ENCODE measurements at places on chromosomes 2 and 18.

DNA sequence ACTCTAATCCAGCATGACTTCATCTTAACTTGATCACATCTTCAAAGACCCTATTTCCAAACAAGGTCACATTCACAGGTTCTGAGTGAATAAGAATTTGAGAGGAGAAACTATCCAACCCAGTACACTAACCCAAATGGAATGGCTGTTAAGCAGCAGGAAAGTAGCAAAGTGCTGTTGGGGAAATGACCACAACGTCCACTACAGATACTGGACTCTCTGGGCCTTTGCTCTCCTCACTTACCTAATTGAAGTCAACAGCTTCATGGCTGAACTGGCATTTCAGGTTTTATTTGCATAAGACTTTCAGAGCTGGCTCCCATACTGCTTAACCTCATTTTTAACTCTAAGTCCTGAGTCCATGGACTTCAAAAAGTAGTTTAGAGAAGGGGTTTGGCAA, 38.0 kb upstream of the ACVR2A start:
- no peak for DNase-seq

- no peak for DNase-seq
Observed at GRCh38 chr2:98806236-98806697, 75.3 kb upstream of the MGAT4A start.

- peak; percentile 84 for DNase-seq
Observed at GRCh38 chr2:237700512-237701032, 73.2 kb downstream of the LRRFIP1 start.

DNA sequence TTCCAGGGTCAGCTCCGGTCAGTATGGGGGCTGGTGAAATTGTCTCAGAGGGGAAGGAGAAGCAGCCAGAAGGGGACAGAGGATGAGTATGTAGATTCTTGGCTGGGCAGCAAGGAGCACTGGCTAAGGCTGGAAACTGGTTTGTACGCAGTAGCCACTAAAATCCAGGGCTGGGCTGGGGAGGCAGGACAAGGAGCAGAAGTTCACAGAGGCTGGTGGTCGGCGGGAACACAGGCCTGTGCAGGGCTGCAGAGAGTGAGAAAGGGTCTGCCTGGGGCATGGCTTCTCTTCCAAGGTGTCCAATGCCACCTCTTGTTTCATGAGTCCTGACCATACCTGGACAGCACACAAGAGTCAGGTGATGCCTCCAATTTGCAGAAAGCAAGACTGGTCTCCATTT, 94.4 kb upstream of the HDAC4 start:
- no peak for DNase-seq

GRCh38 chr2:72394541-72395070, 246.9 kb upstream of the CYP26B1 start:
- DNase-seq: no peak

DNA sequence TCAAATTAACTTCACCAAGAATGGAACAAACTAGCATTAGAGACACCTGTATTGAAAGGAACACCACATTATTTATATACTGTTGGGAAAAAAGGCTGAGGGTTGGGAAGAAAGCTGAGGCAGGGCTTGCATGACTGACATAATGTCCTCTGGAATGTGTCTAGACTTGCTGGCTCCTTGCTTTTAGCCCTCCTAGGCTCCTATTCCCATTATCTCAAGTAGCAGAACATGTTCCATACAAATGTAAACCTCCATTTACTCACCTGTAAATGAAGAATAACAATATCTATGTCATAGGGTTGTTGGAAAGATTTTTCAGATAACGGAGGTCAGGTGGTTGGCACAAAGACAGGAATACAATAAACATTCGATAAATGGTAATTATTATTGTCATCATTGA, 976 bp upstream of the ACADL start:
- no peak for DNase-seq

DNA sequence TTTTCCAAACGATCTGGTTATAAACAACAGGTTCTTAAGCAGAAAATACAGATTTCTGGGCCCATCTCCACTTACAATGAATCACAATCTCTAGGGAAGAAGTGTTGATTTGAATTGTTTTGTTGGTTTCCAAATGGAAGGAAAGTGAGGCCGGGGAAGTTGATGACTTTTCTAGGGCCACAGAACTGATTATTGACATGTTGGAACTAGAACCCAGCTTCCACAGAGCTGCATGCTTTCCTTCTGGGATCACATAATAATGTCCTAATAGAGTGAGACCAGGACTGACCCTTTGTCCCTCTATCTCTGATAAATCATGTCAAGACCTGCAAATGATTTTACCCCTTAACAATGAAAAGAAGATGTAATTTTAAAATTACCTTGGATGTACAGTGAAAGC, 332.2 kb downstream of the OSR1 start:
- no peak for DNase-seq

GRCh38 chr2:215031321-215031720, 107.1 kb downstream of the ABCA12 start:
- DNase-seq: no peak

GRCh38 chr2:237479747-237480146, 7.3 kb upstream of the MLPH start:
- no peak for DNase-seq

DNA sequence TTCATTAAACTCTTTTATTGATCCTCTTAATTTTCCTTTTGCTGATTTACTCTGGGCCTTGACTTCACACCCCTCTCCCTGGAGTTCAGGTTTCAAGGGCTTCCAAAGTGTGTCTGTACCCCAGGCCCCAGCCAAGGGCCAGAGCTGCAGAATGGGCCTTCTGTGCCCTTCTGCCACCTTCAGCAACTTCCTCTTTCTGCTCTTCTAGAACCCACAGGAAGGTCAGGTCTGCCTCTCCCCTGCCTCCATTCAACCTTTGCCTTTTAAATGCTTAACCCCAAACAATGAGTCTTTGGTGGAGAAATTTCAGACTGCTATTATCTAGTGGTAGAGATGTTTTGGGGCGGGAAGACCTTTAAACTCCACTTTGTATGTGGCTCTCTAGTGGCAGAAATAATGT, 63.1 kb downstream of the TSN start:
- DNase-seq: no peak

GRCh38 chr2:42941633-42942176, 149.3 kb upstream of the HAAO start:
- no peak for DNase-seq

- no peak for DNase-seq
Observed at GRCh38 chr18:27120246-27120645, 64.9 kb downstream of the CHST9 start.

DNA sequence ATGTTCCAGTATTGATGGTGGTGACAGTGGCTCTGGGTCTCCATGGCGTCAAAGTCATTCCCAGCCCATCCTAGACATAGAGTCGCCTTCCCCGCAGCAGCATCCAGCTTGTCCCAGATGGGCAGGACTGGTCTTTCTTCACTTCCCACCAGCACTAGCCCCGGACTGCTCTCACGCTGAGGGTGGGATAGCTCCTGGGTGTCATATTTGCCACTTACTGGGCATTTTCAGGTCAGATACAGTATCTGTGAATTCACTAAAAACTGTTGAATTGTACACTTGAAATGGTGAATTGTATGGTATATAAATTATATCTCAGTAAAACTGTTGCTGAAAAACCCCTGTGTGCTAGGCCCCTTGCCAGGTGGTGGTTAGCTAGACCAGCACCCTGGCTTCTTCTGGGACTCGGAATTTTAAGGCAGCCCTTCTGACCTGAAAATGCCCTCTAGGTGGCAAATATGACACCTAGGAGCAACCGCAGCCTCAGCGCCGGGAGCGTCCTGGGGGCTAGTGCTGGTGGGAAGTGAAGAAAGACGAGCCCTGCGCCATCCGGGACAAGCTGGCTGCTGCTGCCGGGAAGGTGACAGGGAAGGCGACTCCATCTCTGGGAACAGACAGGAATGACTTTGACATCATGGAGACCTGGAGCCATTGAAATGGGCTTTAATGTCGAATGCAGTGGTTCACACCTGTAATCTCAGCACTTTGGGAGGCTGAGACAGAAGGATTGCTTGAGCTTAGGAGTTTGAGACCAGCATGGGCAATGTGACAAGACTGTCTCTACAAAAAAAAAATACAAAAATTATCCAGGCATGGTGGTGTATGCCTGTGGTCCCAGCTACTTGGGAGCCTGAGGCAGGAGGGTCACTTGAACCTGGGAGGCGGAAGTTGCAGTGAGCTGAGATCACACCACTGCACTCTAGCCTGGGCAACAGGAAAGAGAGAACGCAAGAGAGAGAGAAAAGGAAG, 56.2 kb downstream of the DDX1 start:
- no peak for DNase-seq

- DNase-seq: peak; percentile 10
Observed at GRCh38 chr18:49858309-49859020, 45.1 kb upstream of the ACAA2 start.

DNA sequence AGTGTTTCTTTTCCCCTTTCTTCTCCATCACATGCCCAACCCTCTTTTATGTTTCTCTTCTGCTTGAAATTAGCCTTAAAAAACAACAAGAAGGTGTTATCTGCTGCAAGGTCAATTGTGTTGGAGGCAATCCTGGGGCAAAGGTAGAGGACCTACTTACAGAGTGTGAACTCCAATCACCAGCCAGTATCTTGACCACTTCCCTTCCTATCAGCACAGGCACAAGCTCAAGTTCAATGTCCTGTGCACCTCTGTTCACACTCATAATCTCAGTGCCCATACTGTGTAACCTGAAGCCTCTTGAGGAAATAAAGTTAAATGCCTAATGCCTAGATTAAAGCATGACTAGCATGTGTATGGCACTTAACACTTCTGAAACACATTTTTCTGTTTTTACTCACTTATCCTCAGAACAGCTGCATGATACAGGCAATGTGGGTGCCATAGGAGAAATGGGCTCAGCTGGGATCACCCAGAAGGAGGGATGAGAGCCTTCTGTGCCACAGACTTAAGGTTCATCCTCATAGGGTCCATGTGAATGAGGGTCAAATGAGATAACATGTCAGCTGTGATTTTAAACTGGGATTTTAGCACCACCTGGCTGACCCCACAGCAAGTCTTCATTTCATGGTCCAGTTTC, 701.5 kb downstream of the BCL11A start:
- DNase-seq: no peak

All from stimulated activated CD4-positive, alpha-beta T cell treated with anti-CD3 and anti-CD28 coated beads, Interleukin-2, amount 100 ng/mL, for 4 hours (primary cell).